Hypothalamus (tissue), 51 donors: ENCODE measurements at places on chromosomes 11 and 22.

- no peak for DNase-seq
Observed at GRCh38 chr11:118671254-118671653, 8.2 kb downstream of the TREH start.

DNA sequence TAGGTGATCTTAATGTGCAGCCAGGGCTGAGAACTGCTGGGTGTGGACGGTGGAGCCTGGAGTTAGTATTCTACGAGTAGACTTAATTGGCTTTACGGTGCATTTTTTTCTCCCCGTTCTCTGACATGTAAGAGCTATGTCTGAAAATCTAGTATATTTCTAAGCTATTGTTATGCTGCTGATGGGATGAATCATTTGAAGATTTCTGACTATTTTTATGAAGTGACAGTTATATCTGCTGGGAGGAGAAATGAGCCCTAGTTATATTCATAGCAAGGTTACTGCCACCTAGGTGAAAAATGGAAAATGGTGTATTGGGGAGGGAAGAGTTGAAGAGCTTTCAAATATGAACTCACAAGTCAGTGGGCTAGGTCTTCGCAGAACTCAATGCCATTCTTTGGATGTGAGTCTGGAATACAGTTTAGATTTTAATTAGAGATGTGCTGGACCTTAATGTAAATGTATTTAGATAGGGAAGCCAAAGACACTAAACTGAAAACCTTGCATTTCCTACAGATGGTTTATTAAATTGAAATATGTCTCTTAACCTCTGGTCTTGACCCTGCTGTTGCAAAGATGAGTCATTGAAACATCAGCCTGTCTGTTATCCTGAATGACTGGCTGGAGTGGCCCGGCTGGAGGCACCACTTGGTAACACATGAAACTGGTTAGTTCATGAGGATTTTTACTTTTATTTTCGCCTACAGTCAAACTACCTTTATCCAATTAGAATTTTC is 293.7 kb downstream of the DDX10 start:
- no peak for DNase-seq

DNA sequence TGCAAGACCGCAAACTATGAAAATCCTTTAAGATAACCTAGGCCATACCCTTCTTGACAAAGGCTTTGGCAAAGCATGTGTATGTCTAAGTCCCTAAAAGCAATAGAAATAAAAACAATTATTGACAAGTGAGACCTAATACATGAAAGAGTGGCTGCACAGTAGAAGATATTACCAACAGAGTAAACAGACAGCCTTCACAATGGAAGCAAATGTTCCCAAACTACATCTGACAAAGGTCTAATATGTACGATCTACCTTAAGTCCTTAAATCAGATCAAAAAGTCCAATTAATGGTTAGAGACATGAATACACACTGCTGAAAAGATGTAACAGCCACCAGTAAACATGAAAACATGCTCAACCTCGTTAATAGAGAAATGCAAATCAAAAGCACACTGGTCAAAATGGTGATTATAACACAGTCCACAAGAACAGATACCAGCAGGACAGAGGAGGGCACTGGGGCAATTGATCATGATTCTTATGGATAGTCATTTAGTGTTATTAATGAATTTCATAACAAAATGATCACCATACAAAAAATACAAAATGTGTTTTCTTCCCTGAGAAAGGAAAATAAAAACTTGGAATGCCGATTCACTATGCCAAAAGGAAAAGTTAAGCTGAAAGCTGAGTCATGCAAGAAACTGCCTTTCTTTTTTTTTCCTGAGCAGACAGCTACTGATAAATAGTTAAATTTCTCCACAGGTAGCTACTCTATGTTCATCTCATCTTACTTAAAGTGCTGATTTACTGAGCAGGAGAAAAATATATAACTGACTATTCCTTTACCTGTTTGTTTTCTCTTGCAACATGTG is 102.6 kb upstream of the VPREB1 start:
- no peak for DNase-seq

- no peak for DNase-seq
Observed at GRCh38 chr11:128704517-128704916, 10.6 kb downstream of the FLI1 start.

DNA sequence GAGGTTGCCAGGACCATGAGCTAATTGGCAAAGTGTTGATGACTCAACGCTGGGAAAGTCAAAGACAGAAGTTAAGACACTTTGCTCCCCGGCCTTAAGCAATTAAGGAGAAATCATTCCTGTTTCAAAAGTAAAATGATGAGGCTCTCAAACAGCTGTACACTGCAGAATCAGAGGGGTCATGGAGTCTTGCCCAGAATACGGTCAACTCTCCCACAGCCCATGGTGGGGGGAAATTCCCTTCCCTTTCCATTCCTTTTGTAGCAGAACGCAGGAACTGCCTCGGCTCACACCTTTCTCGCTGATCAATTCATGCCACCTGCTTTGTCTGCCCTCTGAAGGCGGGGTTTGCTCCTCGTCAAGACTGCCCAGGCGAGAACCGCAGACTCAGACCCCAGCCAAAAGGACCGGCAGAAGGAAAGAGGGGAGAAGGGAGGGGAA is 52.8 kb downstream of the MN1 start:
- no peak for DNase-seq

DNA sequence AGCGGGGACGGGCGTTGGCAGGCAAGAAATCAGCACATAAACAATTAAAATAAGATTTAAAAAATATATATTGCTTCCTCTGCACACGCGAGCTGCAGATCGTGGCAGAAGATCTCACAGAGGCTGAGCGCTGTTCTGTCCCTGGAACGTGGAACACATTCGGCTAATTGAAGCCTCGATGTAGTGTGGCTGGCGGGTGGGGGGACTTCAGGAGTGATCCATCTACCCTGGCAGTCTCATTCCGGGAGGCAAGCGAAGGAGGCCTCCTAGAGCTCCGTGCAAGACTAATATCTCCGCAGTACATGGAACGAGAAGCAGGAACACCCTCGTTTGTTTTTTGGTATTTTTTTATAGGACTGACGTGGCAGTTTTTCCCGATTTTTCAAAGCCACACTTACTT is 402.4 kb downstream of the MN1 start:
- no peak for DNase-seq

DNA sequence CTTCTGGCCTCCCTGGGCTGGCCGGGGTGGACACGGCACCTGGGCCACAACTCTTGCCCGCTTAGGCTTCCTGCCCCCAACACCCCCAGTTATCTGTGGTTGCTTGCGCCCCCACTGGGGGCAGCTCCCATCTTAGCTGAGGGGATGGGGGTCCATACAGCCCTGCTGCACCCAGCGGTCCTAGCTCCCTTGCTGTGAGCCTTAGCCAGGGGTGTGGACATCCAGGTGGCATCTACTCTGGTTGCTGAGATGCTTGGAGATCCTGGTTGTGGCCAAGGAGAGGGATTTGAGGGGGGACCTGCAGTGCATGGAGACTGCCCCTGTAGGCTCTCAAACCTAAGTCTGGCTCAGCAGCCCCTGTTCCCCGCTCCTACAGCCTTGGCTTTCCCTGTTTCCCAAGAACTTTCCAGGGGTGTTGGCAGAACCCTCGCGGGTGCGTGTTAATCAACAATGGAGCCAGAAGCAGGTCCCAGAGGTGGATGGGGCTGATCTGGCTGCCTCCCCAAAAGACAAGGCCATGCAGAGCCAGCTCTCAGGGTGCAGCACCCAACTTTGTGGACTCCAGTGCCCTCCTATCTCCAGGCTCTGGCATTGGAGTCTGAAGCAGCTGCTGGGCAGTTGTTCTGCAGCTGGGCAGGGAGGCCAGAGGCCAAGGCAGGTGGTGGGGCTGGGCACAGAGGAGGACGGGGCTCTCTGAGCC is 3.3 kb downstream of the KCNQ1 start:
- no peak for DNase-seq

- no peak for DNase-seq
Observed at GRCh38 chr11:44601471-44602370, 36.3 kb downstream of the CD82 start.
